Ureter (tissue), 1 donor: ENCODE measurements at places on chromosomes 12 and 14. TPM values are rescaled to one million over a fixed set of nuclear protein-coding genes. Genes with fewer than 3 reads are reported as not detected.

DNA sequence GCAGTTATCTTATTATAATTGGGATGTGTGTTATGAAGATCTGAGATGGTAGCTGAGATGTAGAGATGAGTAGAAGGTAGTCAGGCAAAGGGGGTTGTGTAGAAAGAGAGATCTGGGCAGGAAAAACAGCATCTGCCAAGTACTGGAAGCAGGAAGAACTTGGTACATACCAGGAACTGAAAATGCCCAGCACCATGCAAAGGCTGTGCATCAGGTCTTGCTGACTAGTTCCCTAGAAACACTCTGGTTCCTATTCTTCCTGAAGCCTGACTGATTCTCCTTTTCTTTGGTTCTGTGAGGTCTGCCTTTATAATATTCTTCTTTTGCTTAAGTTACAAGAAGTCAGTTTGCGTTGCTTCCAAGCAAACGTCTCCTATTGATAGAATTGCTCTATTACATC, 6.7 kb upstream of the NFATC4 start:
- no peak for DNase-seq

DNA sequence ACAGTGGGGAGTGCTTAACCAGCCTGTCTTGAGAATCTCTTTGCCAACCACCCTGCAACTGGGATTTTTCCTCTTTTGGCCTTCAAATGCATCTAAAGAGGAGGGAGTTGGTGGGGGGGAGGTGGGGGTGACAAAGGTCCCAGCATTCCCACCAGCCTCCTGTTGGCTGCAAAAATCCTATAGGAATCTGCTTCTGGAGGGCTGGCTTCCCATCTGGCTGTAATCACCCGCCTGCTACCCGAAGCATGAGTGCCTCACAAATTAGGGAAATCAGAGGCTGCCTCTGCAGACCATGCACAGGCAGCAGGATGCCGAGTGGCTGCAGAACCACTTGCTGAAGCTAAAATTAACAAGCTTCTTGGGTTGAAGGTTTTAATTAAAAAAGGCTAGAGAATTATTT, 73.9 kb upstream of the WSCD2 start:
- no peak for DNase-seq

DNA sequence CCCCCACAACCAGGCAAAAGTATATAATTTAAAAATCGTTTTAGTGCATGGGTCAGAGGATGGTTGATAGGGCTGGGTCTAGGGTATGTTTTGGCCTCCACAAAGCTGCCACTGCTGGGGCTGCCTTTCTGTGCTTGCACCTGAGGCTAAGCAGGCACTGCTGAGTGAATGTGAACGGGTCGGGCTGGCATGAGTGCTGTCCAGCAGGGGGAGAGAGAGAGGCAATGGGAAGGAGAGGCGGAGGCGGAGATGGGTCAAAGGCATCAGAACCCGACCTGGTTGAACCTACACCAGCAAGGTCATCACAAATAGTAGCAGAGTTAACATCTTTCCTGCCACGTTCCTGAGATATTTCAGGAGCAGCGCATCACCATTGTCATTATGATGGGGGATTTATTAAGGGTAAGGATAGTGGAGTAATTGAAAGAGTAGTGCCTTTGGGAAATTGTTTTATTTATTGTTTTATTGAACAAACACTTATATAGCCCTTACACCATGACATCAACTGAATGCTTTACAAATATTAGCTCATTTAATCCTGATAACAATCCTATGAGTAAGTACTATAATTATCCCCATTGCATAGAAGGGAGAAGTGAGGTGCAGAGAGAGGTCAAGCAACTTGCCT, 5.8 kb upstream of the NRXN3 start:
- no peak for DNase-seq

PPP4R3A gene
- 110 TPM for total RNA-seq

KLRD1 gene
- 7.8 TPM for total RNA-seq

NTS gene
- not detected for total RNA-seq
